KBM-7 (cell line): ENCODE measurements at places on chromosomes 4 and X.

DNA sequence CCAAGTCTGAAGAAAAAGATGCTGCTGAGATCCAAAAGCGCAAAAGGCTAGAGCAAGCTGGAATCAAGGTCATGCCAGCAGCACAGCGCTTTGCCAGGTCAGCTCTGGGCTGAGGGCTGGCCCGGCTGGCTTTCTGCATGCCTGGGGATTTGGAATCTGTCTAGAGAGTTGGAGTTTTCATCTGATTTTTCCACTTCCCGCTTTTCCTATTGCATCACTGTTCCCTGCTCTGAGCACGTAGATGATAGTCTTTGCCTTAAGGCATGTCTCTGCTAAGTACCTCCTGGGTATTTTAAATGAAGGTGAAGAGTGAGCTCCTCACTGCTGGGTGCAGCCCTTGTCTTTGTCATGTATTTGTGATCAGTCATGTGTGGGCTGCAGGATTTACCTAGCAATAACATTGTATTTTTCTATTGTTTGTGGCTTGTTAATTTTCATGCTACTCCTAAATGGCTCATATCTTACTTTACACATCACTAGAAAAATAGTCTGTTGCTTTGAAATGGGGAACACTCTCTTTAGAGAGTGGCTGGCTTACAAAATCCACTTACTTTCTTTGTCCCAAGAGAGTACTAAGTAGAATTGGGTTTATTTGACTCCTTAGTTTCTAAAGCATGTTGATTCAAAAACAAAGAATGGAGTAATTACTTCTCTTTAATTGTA is 82.8 kb downstream of the LIMCH1 start:
- no peak for DNase-seq

- DNase-seq: no peak
Measured at GRCh38 chr4:12545812-12546211, 938.3 kb downstream of the RAB28 start.

GRCh38 chrX:73822775-73823174 is 259.8 kb downstream of the CHIC1 start:
- DNase-seq: no peak

GRCh38 chr4:80586716-80587115 is 251.2 kb downstream of the CFAP299 start:
- no peak for DNase-seq

DNA sequence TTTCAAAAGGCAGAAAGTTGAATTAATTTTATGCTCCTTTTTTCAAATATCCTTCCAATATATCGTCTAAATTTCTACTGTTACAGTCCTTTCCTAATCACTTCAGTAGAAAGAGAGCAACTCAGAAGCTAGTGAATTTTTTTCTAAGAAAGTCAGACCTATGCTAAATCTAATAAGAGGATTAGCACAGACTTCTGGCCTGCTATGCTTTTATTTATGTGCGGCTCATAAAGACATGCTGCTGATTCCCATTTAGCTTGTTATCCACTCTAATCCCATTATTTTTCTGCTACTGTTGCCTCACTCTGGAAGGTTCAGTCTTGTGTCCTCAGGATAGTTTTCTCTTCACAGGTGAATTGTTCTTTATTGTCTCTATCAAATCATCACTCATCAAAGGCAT is 473.5 kb upstream of the FAM241A start:
- no peak for DNase-seq

DNA sequence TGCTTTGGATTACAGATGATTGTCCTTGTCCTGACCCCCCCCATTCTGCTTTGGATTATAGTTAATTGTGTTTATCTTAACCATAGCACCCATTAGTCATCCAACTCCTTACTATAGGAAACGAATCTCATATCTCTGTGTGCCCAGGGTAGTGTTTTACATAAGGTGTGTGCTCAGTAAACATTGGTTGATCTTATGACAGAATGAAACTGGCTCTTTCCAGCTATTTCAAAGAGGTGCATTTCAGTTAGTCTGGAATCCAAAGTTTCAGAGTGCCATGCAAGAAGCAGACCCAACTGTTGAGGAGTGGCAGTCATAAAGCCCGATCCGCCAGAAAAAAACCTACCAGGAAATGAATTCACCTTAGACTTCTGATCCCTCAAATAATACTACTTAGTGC is 14.7 kb downstream of the TRIM2 start:
- no peak for DNase-seq
